ENCODE measurements at places on chromosomes 5 and 9. TPM values are rescaled to one million over a fixed set of nuclear protein-coding genes. Genes with fewer than 3 reads are reported as not detected.

- H3K27me3 ChIP-seq = no peaks in the 10 kb centered on the region
- peaks cover 33% of the 10 kb centered on the region for H3K4me1 ChIP-seq
- H3K27ac ChIP-seq = no peak overlapping the region
- no peaks in the 10 kb centered on the region for H3K36me3 ChIP-seq
- no peak overlapping the region for H3K4me3 ChIP-seq
Observed at GRCh38 chr5:171640480-171640879, 145.1 kb upstream of the SMIM23 start.

- H3K4me3 ChIP-seq = no peak overlapping the region
- H3K4me1 ChIP-seq = peaks cover 32% of the 10 kb centered on the region
- no peaks in the 10 kb centered on the region for H3K36me3 ChIP-seq
- no peaks in the 10 kb centered on the region for H3K27me3 ChIP-seq
Observed at GRCh38 chr5:73268826-73269225, 95.8 kb downstream of the TMEM174 start.

DNA sequence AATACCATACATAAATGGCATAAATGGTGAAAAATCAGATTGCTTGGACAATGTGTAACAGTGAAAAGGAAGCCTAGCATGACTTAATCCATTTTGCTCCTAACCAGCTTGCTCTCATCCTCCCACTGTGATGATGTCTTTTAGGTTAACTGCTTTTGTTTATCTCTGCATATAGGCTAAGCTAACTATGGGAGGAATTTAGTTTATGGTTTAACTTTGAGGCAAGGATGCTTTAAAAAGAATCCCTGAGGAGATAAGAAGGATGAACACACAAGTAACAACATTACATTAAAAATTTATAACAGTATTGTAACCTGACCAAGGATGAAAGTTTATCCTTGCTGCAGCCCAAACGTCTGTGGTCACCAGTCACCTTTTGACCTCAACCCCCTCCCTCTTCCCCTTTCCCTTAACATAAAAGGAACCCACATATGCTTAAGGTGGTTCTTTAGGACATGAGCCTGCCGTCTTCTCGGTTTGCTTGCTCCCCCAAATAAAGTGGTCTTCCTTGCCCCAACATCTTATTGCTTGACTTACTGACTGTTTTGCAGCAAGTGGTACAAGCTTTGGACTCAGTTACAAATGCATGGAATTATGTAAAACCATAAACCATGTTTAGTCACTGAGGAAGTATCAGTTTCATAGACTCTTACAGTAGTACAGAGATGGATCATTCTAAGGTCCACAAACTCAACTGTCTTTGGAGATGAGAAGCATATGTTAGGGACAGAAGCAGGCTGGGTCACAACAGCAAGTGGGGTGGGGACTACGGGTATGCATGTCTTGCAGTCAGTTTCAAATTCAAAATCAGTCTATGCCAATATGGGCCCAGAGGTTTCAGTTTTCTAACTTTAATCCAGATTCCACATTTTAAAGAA is 31.3 kb downstream of the AGXT2 start:
- H3K27me3 ChIP-seq = no peaks in the 10 kb centered on the region
- H3K36me3 ChIP-seq = no peaks in the 10 kb centered on the region
- H3K4me1 ChIP-seq = no peaks in the 10 kb centered on the region
- no peak for DNase-seq

- no peaks in the 10 kb centered on the region for H3K36me3 ChIP-seq
- H3K4me3 ChIP-seq = no peak overlapping the region
- no peak for DNase-seq
- H3K4me1 ChIP-seq = no peaks in the 10 kb centered on the region
- H3K27me3 ChIP-seq = no peaks in the 10 kb centered on the region
Observed at GRCh38 chr5:67607958-67608357, 411.4 kb upstream of the CD180 start.

- no peak for DNase-seq
- H3K36me3 ChIP-seq = no peaks in the 10 kb centered on the region
- peak overlapping the region; percentile 72 for H3K27ac ChIP-seq
- peaks cover 24% of the 10 kb centered on the region for H3K4me1 ChIP-seq
Observed at GRCh38 chr9:122403381-122404000, 32.7 kb downstream of the PTGS1 start.

DNA sequence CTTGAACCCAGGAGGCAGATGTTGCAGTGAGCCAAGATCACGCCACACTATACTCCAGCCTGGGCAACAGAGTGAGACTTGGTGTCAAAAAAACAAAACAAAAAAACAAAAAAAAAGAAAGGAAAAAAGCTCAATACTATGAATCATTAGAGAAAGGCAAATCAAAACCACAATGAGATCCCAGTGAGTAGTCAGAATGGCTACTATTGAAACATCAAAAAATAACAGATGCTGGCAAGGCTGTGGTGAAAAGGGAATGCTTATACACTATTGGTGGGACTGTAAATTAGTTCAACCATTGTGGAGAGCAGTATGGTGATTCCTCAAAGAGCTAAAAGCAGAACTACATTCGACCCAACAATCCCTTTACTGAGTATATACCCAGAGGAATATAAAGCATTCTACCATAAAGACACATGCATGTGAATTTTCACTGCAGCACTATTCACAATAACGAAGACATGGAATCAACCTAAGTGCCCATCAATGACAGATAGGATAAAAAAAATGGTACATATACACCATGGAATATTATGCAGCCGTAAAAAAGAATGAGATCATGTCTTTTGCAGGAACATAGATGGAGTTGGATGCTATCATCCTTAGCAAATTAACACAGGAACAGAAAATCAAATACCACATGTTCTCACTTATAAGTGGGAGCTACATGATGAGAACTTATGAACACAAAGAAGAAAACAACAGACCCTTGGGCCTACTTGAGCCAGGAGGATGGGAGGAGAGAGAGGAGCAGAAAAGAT is 81.9 kb upstream of the ARRDC3 start:
- DNase-seq = no peak
- H3K27ac ChIP-seq = no peak overlapping the region
- H3K4me1 ChIP-seq = no peaks in the 10 kb centered on the region
- no peak overlapping the region for H3K4me3 ChIP-seq
- no peaks in the 10 kb centered on the region for H3K36me3 ChIP-seq

ADAMTS12 gene
- total RNA-seq = 9.1 TPM

ASPN gene
- total RNA-seq = not detected

All from SJSA1 (cell line).